Pericardium fibroblast (primary cell): ENCODE measurements at places on chromosomes 12 and 14. TPM values are rescaled to one million over a fixed set of nuclear protein-coding genes. Genes with fewer than 3 reads are reported as not detected.

Gene KRT83
- total RNA-seq: not detected in 2 replicates

Gene CLMN
- 0.35 and 2.6 TPM in 2 replicates for total RNA-seq

Gene FAM186B
- total RNA-seq: 0.23 TPM in 1 of 2 replicates, not detected in the other

Gene ERG28
- total RNA-seq: 14.1 and 17.5 TPM in 2 replicates

Gene ASCL1
- not detected in 2 replicates for total RNA-seq
